Adrenal gland (tissue), 19 donors: ENCODE measurements at places on chromosomes 2 and 18. TPM values are rescaled to one million over a fixed set of nuclear protein-coding genes. Genes with fewer than 3 reads are reported as not detected.

Gene IFIH1
- polyA plus RNA-seq: 25.6 TPM

Gene CYP27C1
- 0.97 TPM for polyA plus RNA-seq

Gene GKN1
- 0.68 TPM for polyA plus RNA-seq

DNA sequence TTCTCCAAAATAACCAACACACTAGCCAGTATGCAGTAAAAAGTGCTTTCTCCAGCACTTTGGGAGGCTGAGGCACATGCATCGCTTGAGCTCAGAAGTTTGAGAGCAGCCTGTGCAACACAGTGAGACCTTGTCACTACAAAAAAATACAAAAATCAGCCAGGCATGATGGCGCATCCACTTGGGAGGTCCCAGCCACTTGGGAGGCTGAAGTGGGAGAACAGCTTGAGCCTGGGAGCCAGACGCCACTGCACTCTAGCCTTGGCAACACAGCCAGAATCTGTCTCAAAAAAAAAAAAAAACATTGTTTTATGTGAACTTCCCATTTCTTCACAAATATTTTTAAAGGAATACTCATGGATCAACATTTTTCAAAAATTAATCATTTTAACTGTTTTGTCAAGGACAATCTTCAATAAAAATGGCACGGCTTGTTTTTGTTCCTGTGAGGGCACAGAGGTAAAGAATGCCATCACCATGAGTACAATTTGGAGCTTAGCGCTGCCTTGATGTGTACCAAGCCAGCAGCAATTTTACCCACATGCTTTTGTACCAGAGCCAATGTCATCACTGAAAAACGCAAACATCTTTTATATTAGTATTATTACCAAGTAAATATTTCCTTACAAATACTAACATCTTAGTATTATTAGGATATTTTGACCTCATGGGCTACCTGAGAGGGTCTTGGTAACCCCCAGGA, 26.7 kb downstream of the RAB1A start:
- no peak for DNase-seq

- no peak for DNase-seq
Observed at GRCh38 chr2:110219496-110220189, 7.3 kb upstream of the MTLN start.

- DNase-seq: no peak
Observed at GRCh38 chr18:51028201-51028805, 1.7 kb upstream of the SMAD4 start.

- no peak for DNase-seq
Observed at GRCh38 chr2:214629875-214630274, 179.6 kb downstream of the BARD1 start.

GRCh38 chr2:53818854-53819435, 32.1 kb downstream of the ERLEC1 start:
- no peak for DNase-seq
